ENCODE measurements at places on chromosomes 7 and 10.

DNA sequence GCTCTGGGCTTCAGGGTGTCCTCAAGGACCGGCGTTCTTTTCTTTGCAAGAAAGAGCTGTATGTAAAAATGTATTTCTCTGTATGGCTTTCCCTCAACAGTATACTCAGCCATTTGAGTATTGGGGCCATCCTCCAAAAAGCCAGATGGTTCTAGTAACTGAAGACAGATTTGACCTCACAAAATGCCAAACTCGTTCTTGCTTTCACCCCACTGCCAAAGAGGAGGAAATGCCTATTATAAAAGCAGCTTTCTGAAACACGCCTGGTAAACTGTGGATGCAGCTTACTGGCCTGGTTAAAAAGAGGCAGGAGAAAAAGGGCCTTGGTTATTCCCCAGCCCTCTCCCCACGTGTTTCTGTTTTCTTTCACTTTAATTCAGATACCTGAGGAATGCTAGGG, 7.7 kb upstream of the HTR5A start:
- DNase-seq, result no peak

DNA sequence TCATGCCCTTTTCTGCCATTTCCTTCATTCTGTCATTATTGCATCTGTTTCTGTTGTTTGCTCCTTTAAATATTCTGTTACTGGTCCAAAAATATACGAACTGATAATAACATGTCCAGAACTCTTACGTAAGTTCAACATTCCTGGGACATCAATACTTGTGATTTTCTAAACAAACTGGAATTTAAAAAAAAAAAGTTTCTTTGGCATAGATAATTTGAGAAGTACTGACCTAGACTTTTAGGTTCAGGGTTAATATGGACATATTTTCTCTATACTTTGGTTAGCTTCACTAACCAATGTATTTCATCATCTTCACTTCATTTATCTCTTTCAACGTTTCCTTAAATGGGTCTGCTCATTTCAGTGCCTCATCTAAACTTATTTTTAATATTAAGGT, 147.3 kb downstream of the JMJD1C start:
- no peak for DNase-seq

DNA sequence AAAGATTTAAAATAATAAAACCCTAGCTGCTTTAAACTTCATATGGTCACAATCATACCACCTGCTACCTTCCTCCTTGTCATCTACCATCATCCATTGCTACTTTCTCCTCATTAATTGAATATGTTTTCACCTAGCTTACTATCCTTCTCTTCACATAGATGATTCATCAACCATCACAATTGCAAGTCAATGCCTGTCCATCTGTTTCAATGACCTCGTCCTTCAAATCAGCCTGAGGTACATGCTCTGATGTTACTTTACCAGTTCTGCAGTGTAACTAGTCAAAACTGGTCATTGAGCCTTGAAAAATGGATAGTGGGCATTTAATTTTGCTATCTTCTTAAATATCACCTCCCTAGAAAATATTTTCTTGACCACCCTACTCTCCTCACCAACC, 164.7 kb downstream of the SEMA3E start:
- no peak for DNase-seq

GRCh38 chr10:34710391-34710751, 104.7 kb downstream of the PARD3 start:
- DNase-seq, result no peak

- no peak for DNase-seq
Observed at GRCh38 chr10:8063128-8063908, 8.8 kb downstream of the GATA3 start.

GRCh38 chr7:76129366-76129765, 72.3 kb upstream of the SRRM3 start:
- no peak for DNase-seq

DNA sequence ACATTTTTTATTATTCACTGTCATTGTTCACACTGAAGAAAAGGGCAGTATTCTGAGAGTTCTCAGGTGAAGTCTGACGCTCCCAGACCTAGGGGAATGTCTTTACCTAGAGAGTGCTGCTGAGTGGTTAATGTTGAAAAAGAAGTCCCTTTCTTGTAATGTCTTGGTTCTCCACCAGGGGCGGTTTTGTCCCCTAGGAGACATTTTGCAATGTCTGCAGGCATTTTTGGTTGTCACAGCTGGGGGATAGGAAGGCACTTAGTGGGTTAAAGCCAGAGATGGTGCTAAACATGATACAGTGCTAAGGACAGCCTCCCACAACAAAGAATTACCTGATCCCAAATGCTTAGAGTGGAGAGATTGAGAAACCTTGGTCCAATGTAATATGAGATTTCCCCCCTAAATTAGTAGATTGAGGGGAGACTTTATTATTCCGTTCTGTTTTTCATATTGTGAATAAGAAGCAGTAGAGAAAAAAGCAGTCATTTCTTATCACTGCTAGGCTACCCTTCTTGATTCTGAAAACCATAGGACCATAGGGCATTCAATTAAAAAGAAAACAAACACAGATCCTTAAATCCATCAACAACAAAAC, 13.1 kb downstream of the UMAD1 start:
- DNase-seq, result peak; percentile 8

DNA sequence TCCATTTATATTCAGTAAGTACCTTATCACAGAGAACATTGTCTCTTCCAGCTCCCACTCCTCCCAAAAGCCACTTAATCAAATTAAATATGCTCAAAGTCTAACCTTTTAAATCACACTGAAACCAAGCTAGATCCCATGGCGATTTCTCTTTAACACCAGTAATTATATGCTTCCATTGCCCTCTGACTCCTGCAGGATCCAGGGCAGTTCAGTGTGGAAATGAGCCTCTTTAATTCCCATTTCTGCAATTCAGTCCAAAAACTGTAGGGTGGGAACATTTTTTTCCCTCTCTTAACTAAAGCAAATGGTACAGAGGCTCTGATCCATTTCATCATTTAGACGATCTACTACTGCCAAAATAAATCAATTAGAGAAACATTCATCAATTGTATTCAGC, 872.3 kb upstream of the PHF14 start:
- DNase-seq, result no peak

DNA sequence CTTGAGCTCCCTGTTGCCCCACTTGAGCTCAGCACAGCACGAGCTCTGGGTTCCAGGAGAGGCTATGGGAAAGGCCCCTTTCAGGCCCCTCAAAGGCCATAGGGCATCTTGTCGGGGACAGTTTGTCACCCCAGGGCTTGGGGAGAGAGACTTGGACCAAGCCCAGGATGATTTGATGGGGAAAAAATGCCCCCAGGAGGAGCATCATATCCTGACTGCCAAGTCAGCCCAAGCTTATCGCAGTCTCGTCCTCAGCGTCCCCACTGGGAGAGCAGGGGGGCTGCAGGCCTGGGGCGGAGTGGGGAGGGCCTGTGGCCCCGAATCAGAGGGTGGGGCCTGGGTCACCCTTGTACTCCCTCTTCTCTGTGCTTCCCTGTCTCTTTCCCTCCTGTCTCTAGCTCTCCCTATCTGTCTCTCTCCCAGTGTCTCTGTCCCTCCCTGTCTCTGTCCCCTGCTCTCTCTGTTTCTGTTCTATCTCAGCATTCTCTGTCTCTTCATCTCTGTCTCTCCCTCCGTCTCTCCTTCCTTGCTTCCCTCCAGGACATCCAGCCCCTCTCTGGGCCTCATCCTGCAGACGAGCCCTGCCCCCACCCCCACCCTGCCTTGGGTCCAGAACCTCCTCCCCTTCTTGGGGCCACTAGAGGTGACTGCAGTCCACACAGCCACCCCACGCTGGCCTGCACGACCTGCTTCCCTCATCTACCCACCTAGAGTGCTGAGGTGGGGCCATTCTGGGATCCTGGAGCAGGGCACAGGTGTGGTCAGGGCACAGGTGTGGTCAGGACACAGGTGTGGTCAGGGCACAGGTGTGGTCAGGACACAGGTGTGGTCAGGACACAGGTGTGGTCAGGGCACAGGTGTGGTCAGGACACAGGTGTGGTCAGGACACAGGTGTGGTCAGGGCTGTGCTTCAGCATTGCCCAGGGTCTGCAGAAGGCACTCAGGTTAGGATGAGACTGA, 17.3 kb upstream of the GRIFIN start:
- no peak for DNase-seq

DNA sequence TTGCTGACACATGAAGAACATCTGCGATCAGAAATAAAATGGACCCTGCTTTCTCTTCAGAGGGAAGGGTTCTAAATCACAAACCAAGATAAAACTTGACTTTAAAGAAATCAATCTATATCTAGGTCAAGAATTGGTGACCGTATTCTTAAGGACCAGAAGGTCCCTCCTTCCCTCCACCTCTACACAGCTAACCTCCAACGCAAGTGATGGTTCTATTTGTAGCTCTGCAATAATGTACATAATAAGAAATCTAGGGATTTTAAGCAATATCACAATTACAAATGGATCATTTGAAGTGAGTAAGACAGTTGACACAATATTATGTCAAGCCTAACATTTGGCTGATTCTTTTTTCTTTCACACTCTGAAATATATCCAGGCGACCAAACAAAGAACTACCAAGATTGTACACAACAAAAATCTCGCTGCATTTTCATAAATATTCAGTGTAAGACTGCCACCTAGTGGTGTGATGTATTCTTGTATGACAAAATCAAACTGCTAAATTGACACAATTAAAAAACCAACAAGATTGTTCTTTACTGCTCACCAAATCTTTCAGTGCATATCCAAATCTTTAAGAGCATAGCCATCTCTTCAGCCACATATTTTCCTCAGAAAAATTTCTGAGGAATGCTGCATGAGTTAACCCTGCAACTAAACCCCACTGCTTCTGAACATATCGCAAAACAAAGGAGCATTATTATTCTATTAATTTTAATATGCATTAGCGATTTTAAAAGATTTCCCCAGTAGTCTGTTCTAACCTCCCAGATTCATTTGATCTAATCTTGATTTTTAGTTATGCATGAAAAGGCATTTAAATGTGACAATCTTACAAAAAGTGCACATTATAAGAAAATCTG, 44.5 kb downstream of the ICA1 start:
- DNase-seq, result peak; percentile 71

- DNase-seq, result no peak
Observed at GRCh38 chr7:106010331-106010730, 47.3 kb downstream of the CDHR3 start.

- DNase-seq, result no peak
Observed at GRCh38 chr7:127150543-127150942, 102.2 kb downstream of the GRM8 start.

All from immature natural killer cell (primary cell).